ENCODE measurements at places on chromosomes 1 and 21.

DNA sequence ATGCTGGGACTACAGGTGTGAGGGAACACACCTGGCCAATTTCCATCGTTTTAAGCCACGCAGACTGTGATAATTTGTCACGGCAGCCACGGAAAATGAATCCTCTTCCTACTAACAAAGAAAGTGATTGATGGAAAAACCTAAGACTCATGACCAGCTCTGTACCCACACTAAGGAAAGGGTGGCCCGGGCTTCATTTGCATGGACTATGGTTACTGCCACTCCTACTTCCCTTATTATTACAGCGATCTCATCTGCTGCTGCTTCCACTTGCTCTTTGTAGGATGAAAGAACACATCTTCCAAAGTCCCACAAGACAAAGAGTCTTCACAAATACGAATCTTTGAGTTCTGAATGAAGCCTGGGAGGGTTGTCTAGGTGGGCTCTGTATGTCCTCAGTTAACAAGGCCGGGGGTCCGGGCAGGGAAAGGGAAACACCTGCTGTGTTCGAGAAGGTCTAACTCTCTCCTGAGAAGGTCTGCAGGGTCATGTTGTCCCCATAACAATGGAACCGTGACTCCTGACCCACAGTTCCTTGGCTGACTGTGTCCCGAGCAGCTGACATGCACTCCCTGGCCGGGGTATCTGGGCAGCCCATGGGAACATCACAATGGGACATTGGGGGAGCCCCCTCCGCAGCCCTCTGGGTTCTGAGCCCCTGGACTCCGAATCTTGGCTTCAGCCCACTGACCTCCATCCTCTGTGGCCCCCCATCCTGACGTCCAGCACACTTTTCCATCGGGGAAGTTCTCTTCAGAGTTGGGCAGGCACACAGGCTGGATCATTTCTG is 13.3 kb upstream of the TFF1 start:
- DNase-seq, result no peak
- H3K27ac ChIP-seq, result no peak overlapping the region
- no peaks in the 10 kb centered on the region for H3K36me3 ChIP-seq
- H3K27me3 ChIP-seq, result no peaks in the 10 kb centered on the region

DNA sequence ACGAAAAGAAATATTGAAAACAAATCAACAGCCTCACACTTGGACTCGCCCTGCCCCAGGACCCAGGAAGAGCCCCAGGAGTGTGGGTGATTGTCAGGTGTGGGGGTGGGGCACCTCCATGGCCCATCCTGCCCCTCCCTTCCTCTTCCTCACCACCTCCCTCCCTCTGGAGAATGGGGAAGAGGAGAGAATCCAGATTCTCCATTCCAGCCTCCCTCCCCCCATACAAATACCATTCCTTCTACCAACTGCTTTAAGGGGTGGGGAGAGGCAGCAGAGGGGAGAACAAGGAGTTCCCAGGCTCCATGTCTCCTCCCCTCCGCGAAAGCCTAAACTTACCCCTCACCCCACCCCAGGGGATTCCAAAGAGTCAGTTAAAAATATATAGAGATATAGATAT is 36.7 kb downstream of the MEF2D start:
- no peak for DNase-seq
- H3K27ac ChIP-seq, result no peak overlapping the region
- H3K4me3 ChIP-seq, result no peak overlapping the region
- peaks cover 5% of the 10 kb centered on the region for H3K4me1 ChIP-seq
- peaks cover 38% of the 10 kb centered on the region for H3K36me3 ChIP-seq
- no peaks in the 10 kb centered on the region for H3K27me3 ChIP-seq

- H3K27me3 ChIP-seq, result no peaks in the 10 kb centered on the region
- H3K27ac ChIP-seq, result no peak overlapping the region
- H3K4me1 ChIP-seq, result no peaks in the 10 kb centered on the region
Observed at GRCh38 chr1:68093737-68094136, 43.3 kb upstream of the DIRAS3 start.

DNA sequence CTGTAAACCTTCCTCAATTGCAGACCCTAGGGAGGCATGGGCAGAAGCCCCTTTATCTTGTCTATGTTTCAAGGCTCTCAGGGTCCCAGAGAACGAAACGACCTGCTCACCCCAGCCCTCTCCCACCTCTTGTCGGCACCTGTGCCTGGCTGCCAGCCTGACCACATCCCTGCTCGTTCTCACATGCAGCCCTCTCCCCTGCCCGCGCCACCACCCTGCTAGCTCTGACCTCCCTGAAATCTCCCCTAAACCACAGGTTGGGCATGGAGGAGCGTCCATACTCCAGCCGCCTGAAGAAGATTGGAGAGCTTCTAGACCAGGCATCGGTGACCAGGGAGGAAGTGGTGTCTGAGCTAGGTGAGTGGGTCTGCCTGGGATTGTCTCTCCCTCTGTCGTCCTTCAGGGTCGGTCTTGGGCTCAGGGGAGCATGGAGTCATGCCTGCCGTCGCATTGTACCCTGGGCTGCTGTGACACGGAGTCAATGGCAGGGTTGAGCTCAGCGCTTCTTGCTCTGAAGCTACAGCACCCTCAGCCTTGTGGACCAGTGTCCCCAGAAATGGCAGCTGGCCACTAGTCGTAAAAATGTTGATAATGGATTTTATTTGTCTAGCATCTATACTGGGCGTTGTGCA is 3.6 kb downstream of the ADPRS start:
- no peak overlapping the region for H3K4me3 ChIP-seq
- peaks cover 13% of the 10 kb centered on the region for H3K4me1 ChIP-seq
- no peak overlapping the region for H3K27ac ChIP-seq
- H3K27me3 ChIP-seq, result no peaks in the 10 kb centered on the region
- DNase-seq, result no peak

DNA sequence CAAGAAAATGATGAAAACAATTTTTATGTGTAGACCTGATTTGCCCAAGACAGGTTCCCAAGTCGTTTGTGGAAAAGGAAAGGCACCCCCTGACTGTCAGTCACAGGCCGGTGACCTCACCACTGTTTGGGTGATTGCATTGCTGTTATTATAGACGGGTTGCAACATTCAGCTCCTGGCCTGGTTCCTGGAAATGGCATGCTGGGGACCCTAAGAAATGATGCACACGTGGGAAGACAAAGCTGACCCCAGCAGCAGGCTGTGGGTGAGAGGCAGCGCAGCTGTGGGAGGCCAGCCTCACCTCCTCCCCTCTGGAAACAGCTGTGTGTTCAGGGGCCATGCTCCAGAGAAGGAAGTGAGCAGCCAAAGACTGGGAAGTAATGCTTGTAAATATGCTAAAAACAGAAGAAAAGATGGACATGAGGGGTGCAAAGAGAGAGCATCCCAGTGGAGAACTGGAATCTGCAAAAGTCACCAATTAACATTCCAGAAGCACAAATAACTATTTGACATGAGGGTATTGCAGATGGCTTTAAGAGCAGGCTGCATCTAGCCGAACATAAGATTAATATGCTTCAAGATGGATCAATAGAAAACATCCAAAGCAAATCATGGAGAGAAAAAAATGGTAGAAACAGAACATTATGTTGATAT is 23.4 kb upstream of the ABCG1 start:
- no peak overlapping the region for H3K4me3 ChIP-seq
- DNase-seq, result no peak
- peaks cover 4% of the 10 kb centered on the region for H3K4me1 ChIP-seq
- H3K27ac ChIP-seq, result no peak overlapping the region
- no peaks in the 10 kb centered on the region for H3K27me3 ChIP-seq

GRCh38 chr1:204338360-204338759 is 21.4 kb downstream of the PLEKHA6 start:
- peak; percentile 63 for DNase-seq
- H3K27me3 ChIP-seq, result no peaks in the 10 kb centered on the region
- no peak overlapping the region for H3K27ac ChIP-seq
- H3K4me1 ChIP-seq, result no peaks in the 10 kb centered on the region
- no peaks in the 10 kb centered on the region for H3K36me3 ChIP-seq
- H3K4me3 ChIP-seq, result no peak overlapping the region

DNA sequence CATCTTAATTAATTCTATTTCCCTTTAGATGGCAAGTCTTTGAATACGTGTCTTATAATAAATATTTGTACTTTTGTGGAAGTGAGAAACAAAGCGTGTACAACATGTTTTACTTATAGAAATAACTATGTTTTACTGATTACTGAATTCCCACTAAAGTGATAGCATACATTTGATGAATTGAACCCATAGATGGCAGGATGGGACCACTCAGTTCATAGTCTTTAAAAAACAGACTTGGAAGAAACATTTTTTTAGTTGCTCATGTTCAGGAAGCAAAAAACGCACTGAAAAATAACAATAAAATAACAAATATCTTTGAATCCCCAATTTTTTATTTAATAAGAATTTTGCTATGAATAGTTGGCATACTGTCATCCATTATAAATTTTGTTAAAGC is 507.1 kb upstream of the ZRANB2 start:
- H3K27me3 ChIP-seq, result no peaks in the 10 kb centered on the region
- no peaks in the 10 kb centered on the region for H3K4me1 ChIP-seq
- no peak for DNase-seq
- H3K36me3 ChIP-seq, result no peaks in the 10 kb centered on the region

GRCh38 chr1:222618880-222619596 is 1.1 kb downstream of the MIA3 start:
- no peaks in the 10 kb centered on the region for H3K27me3 ChIP-seq
- peak; percentile 30 for DNase-seq
- peaks cover 3% of the 10 kb centered on the region for H3K36me3 ChIP-seq
- peak overlapping the region; percentile 41 for H3K27ac ChIP-seq
- peak overlapping the region; percentile 100 for H3K4me3 ChIP-seq

- no peak for DNase-seq
- H3K36me3 ChIP-seq, result peaks cover 5% of the 10 kb centered on the region
- H3K4me3 ChIP-seq, result no peak overlapping the region
- H3K4me1 ChIP-seq, result peaks cover 40% of the 10 kb centered on the region
- no peak overlapping the region for H3K27ac ChIP-seq
Observed at GRCh38 chr1:32770221-32770731, 46.9 kb downstream of the YARS1 start.

GRCh38 chr1:34406377-34406776 is 229.7 kb downstream of the C1orf94 start:
- no peak overlapping the region for H3K4me3 ChIP-seq
- no peaks in the 10 kb centered on the region for H3K27me3 ChIP-seq
- peaks cover 11% of the 10 kb centered on the region for H3K4me1 ChIP-seq
- no peaks in the 10 kb centered on the region for H3K36me3 ChIP-seq
- H3K27ac ChIP-seq, result no peak overlapping the region

DNA sequence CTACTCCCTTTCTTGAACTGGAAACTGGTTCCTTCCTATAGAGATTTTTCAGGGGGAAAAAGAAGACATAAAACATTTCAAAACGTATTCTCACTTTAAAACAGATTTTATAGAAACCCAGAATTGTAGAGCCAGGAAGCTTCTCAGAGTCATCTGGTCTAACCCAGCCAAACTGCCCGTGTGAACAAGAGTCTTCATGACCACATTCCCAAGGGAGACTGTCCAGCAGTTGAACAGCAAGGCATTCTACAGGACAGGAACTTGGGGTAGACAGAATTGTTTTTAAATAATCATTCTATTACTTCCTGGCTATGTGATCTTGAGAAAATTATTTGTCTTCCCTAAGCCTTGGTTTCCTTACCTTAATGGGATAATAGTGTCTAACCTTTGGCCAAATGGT is 163.5 kb upstream of the IVNS1ABP start:
- no peaks in the 10 kb centered on the region for H3K27me3 ChIP-seq
- peaks cover 8% of the 10 kb centered on the region for H3K4me1 ChIP-seq
- DNase-seq, result no peak
- no peak overlapping the region for H3K27ac ChIP-seq

- no peak for DNase-seq
- no peaks in the 10 kb centered on the region for H3K36me3 ChIP-seq
- H3K4me3 ChIP-seq, result no peak overlapping the region
- peaks cover 4% of the 10 kb centered on the region for H3K4me1 ChIP-seq
- no peak overlapping the region for H3K27ac ChIP-seq
- H3K27me3 ChIP-seq, result no peaks in the 10 kb centered on the region
Observed at GRCh38 chr1:48903291-48903690, 126.6 kb upstream of the BEND5 start.

GRCh38 chr1:243482141-243483022 is 226.5 kb downstream of the SDCCAG8 start:
- H3K4me1 ChIP-seq, result peaks cover 13% of the 10 kb centered on the region
- H3K27ac ChIP-seq, result no peak overlapping the region
- H3K4me3 ChIP-seq, result peak overlapping the region; percentile 2
- H3K36me3 ChIP-seq, result no peaks in the 10 kb centered on the region

GRCh38 chr1:225879521-225880221 is 2.5 kb downstream of the TMEM63A start:
- peaks cover 16% of the 10 kb centered on the region for H3K36me3 ChIP-seq
- H3K4me1 ChIP-seq, result peaks cover 40% of the 10 kb centered on the region
- H3K4me3 ChIP-seq, result no peak overlapping the region
- DNase-seq, result peak; percentile 57
- H3K27me3 ChIP-seq, result no peaks in the 10 kb centered on the region
- H3K27ac ChIP-seq, result peak overlapping the region; percentile 97

DNA sequence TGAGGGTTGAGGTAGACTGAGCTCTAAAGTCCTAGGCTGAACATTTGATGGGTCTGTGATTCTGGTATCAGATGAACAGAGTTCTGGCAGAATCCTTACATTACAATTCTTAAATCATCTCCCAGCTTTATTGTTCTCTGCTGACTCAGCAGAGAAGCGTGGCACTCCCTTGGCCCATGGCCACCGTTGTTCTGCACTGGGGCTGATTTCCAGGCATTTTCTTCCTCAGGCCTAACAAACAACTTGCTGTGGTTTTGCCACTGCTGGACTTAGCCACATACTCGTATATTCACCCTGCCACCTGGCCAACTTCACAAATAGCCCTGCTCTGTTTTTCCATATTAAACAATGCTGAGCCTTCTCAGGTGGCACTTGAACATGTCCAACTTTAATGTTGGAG is 223.2 kb downstream of the TNR start:
- H3K27ac ChIP-seq, result peak overlapping the region; percentile 13
- no peaks in the 10 kb centered on the region for H3K4me1 ChIP-seq
- H3K4me3 ChIP-seq, result no peak overlapping the region
- no peaks in the 10 kb centered on the region for H3K36me3 ChIP-seq

DNA sequence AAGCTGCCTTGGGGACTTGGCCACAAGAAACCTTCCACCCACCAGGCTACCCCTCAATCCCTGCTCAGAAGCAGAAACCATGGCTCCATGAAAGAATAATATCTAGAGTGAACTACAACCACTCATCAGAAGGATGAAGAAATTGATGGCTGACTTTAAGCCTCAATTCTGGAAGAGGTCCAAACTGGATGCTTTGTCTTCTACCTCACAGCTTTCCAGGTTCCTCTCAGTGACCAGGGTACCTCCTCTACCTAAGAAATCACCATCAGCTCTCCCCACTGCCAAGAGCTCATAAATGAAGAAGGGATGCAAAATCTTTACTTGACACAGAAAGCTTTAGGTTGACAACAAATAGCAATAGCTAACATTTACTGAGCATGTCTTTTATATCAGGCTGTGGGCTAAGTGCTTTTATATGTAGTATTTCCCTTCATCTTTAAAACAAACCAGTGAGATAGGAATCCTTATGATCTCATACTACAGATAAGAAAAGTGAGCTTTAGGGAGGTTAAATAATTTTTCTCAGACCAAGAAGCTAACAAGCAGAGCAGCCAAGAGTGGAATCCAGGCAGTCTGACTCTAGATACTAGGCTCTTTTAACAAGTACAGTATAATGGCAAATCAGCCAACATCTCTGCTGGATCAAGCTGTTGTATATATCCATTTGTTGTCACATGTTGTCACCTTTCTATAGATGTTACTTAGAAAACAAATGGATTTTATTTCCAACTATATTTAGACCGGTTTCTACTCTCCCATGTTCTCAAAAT is 243.0 kb upstream of the SGIP1 start:
- H3K27ac ChIP-seq, result no peak overlapping the region
- H3K27me3 ChIP-seq, result no peaks in the 10 kb centered on the region
- H3K4me3 ChIP-seq, result no peak overlapping the region
- DNase-seq, result no peak
- no peaks in the 10 kb centered on the region for H3K36me3 ChIP-seq

Measured in lung (tissue), 17 donors.